ENCODE measurements at places on chromosomes 13 and 19. TPM values are rescaled to one million over a fixed set of nuclear protein-coding genes. Genes with fewer than 3 reads are reported as not detected.

The ACP4 gene
- not detected for total RNA-seq

The RPL21 gene
- total RNA-seq: 1,116 TPM

The SCGB2B2 gene
- 0.26 TPM for total RNA-seq

The ZNF112 gene
- 0.30 TPM for total RNA-seq

The DOHH gene
- 9.9 TPM for total RNA-seq

The LPAR6 gene
- 55.4 TPM for total RNA-seq

The DAND5 gene
- not detected for total RNA-seq

- peaks cover 5% of the 10 kb centered on the region for H3K27me3 ChIP-seq
- DNase-seq: no peak
- no peaks in the 10 kb centered on the region for H3K36me3 ChIP-seq
- no peak overlapping the region for H3K27ac ChIP-seq
- H3K4me3 ChIP-seq: no peak overlapping the region
Measured at GRCh38 chr13:60363288-60363687, 33.7 kb upstream of the TDRD3 start.

- no peak overlapping the region for H3K4me3 ChIP-seq
- H3K27me3 ChIP-seq: no peaks in the 10 kb centered on the region
- peak; percentile 15 for DNase-seq
- peaks cover 12% of the 10 kb centered on the region for H3K36me3 ChIP-seq
- no peak overlapping the region for H3K27ac ChIP-seq
Measured at GRCh38 chr13:113547238-113547971, 37.1 kb upstream of the TFDP1 start.

DNA sequence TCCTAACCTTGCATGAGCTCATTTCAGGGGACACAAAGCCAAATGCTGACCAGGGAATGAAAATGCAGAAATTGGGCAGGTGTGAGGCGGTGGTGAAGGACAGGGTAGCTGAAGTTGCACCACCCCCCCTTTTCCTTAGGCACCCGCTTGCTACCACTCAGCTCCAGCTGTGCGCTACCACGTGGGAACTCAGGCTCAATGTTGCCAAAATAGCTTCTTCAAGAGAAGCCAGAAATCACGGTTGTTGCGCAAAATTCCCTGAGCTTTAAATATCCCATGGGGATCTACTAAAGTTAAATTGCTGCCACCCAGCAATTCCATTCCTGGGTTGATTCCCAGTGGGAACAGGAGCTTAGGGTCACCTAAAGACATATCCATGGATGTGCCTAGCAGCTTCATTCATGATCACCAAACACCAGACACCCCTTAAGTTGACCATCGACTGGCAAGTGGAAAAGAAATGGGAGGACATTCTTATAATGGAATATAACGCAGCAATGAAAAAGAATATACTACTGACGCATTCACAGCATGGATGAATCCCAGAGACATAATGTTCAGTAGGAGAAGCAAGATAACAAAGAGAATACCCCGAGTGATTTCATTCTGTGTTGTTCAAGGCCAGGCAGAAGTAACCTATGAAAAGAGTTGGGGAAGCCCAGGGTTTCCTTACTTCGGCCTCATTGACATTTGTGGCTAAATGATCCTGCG lies 12.8 kb upstream of the ADGRL1 start:
- H3K27me3 ChIP-seq: peaks cover 3% of the 10 kb centered on the region
- H3K36me3 ChIP-seq: no peaks in the 10 kb centered on the region
- peaks cover 21% of the 10 kb centered on the region for H3K4me1 ChIP-seq
- peak overlapping the region; percentile 30 for H3K27ac ChIP-seq
- DNase-seq: no peak

GRCh38 chr13:32881074-32881776 lies 135.0 kb upstream of the KL start:
- H3K4me3 ChIP-seq: no peak overlapping the region
- peaks cover 2% of the 10 kb centered on the region for H3K27me3 ChIP-seq
- peaks cover 2% of the 10 kb centered on the region for H3K36me3 ChIP-seq

DNA sequence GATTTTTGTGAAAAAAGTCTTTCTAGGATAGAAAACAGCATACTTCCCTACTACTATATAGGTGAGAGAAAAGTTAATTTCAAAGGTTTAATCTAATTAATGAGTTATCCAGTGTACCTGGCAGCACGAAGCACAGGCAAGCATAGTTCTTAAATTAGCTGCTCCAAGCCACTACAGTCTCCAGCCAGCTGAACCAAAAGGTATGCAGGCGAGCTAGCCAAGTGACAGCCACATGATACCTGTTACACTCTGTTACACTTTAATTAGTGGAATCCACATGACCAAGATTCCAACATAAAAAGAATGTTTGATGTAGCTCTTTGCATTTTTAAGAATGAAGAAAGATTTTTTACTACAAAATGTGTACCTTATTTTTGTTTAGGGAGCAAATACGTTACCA lies 15.5 kb downstream of the SLC25A30 start:
- no peak overlapping the region for H3K27ac ChIP-seq
- H3K27me3 ChIP-seq: no peaks in the 10 kb centered on the region
- peaks cover 36% of the 10 kb centered on the region for H3K4me1 ChIP-seq
- H3K36me3 ChIP-seq: peaks cover 47% of the 10 kb centered on the region

- H3K27me3 ChIP-seq: no peaks in the 10 kb centered on the region
- H3K4me1 ChIP-seq: peaks cover 7% of the 10 kb centered on the region
- H3K27ac ChIP-seq: no peak overlapping the region
- DNase-seq: no peak
- H3K36me3 ChIP-seq: peaks cover 56% of the 10 kb centered on the region
- no peak overlapping the region for H3K4me3 ChIP-seq
Measured at GRCh38 chr13:32330441-32330840, 15.1 kb downstream of the BRCA2 start.

DNA sequence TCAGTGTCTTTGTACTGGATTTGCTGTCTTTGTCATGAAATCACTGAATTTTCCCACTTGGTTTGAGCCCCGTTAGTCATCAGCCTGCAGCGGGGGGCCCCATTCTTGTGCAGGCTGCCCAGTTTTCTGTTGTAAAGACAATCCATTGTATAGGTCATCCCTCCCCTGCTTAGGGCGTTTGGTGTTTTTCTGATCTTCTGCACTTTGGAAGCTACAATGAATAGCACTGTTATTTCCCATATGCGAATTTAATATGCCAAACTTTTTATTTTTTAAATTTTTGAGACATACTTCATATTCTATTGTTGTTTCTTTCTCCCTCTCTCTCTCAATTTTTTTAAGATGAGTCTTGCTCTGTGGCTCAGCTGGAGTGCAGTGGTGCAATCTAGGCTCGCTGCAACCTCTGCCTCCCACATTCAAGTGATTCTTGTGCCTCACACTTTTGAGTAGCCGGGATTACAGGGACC lies 9.0 kb downstream of the SLC27A1 start:
- no peak overlapping the region for H3K4me3 ChIP-seq
- H3K27ac ChIP-seq: no peak overlapping the region
- H3K27me3 ChIP-seq: no peaks in the 10 kb centered on the region
- no peaks in the 10 kb centered on the region for H3K36me3 ChIP-seq

GRCh38 chr13:29858667-29859066 lies 8.2 kb upstream of the UBL3 start:
- peaks cover 2% of the 10 kb centered on the region for H3K27me3 ChIP-seq
- H3K4me3 ChIP-seq: no peak overlapping the region
- DNase-seq: no peak
- no peak overlapping the region for H3K27ac ChIP-seq

GRCh38 chr19:15759962-15760565 lies 22.3 kb downstream of the OR10H3 start:
- H3K27ac ChIP-seq: no peak overlapping the region
- H3K27me3 ChIP-seq: peaks cover 39% of the 10 kb centered on the region
- no peak overlapping the region for H3K4me3 ChIP-seq
- H3K4me1 ChIP-seq: peaks cover 5% of the 10 kb centered on the region

DNA sequence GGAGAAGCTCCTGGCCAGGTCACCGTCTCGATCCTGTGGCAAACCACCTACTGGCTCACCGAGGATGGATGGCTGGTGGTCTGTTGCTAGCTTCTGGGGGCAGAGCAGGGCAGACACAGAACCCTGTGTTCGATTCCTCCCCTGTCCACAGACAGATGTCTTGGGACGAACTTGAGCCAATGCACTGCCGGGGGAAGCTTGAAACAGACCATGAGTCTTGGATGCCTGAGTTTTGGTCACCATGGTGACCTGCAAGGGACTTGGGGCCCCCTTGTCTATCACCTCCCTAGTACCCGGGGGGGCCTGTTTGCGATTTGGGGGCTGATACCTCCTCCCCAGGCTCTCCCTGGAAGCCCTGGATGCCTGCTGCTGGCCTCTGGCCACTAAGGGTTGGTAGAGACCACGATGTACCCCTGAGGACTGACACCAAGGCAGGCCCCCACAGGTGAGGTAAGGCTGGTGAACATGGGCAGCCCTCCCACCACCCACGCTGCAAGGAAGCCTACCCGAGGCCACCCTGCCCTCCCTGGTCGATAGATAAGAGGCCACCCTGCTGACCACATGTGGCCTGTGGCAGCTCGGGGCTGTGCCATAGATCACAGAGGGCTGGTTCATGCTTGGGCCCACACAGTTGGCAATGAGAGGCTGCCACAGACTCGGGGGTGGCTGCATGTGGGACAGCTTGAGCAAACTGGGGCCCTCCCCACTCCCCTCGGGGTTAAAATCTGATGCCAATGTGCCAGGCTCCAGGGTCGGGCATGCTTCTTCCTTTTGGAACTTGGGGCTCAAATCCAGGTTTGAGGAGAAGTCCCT lies 10.7 kb downstream of the IQCN start:
- peak; percentile 23 for DNase-seq
- peaks cover 7% of the 10 kb centered on the region for H3K4me1 ChIP-seq
- H3K36me3 ChIP-seq: peaks cover 5% of the 10 kb centered on the region
- no peak overlapping the region for H3K27ac ChIP-seq
